ENCODE measurements at places on chromosomes 5 and 9.

GRCh38 chr5:178624631-178625546 is 2.0 kb downstream of the CLK4 start:
- DNase-seq, result no peak

DNA sequence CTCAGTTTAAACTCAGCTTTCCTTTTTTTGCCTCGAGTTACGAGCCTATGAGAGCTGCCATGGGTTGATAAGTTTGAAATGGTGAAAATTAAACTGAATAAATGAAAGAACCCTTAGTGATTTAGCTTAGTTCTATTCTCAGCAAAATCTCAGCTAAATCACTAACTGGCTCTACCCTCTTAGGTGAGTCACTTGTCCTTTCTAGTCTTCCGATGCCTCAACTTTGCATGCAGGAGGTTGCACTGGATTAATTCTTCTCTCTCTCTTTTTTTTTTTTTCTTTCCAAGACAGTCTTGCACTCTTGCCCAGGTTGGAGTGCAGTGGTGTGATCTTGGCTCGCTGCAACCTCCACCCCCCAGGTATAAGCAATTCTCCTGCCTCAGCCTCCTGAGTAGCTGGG is 83.9 kb downstream of the PAPPA start:
- no peak for DNase-seq

GRCh38 chr9:19809422-19810269 is 20.8 kb upstream of the SLC24A2 start:
- DNase-seq, result no peak

DNA sequence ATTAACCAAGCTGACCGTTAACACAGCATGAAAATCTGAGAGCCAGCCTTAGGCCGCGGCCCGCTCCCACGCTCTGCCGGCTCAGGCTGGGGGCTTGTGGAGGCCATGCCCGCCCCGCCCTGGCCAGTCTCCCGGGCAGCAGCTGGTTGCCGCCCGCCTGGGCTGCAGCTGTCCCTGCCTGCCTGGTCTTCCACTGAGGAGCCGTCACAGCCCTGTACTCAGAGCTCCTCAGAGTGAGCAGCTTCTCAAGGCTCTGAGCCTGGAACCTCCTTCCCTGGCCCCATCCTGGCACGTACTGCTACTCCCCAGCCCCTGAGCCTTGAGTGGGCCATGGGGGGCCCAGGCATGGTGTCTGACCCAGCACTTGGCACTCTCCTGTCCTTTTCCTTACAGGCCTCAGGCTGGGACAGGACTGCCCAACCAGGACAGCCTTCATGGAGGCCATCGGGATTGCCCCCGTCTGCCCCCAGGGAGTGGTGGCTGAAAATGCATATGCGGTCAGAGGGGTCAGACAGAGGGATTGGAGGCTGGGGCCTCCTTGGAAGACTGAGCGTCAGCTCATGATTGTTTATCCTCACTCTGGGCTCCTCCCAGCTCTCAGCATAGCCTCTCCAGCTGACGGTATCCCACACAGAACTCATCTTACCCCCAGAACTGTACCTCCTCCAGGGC is 11.9 kb downstream of the FGFR4 start:
- no peak for DNase-seq

DNA sequence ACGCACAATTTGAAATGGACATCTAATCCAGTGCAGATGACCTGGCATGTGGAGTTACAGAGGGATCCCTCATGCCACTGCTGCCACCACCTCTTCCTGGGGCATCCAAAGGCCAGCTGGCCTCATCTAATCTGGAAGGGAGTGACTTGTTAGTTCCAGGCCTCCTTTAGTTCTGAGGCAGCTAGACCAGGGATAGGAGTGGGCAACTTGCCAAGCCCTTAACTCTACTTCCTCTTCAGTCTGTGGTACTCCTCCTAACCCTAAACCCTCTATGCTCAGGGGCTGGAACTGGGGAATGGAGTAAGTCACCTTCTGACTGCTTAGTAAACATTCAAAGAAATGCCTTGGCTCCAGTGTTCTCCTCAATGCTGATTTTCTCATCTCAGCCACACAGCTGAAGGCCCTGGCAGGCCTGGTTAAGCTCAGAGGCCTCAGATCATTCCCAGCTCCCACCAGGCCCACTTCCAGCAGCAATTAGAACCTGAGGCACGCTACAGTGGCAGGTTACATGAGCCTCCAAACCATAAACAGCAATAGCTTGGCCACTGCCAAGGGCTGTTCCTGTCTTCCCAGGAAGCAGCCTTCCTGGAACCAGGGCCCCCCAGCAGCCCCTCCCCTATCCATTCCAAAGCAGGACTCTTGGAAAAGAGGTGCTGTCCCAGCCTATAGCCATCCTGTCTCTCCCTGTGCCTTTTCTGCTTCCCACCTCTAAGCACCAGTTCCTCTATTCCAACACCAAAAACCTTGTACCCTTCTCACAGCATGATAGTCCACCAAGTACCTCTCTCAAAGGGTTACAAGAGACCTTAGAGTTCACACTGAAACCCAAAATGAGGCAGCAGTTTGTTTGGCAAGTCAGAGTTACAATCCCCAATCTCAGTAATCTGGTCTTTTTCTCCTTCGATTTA is 2.0 kb downstream of the EIF4EBP3 start:
- DNase-seq, result peak; percentile 42

- DNase-seq, result no peak
These were observed 344.6 kb downstream of the OSTF1 start for GRCh38 chr9:75432888-75433287.

DNA sequence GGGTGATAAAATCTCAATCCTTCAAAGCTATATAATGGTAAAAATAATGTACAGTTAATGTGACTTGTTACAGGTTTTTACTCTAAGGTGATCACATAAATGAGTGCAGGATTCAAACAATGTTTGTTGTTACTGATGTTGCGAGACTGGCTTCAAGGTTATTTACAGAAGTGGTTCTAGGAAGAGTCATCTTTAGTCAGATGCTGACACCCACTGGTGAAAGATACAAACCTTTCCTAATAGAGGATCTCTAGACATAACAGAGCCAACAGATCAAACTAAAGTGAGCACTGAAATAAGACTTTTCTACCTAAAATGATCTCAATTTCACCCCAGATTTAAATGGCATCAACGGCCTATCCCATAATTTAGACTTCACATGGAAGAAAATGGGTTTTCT is 20.2 kb downstream of the ARSB start:
- no peak for DNase-seq

- DNase-seq, result peak; percentile 26
These were observed at the start of gene NIM1K for GRCh38 chr5:43191740-43192557. NIM1K (plus strand) TSS chr5:43192225; CDS start chr5:43245776, 53,551 bp downstream.

GRCh38 chr5:169772688-169773087 is 135.6 kb downstream of the DOCK2 start:
- DNase-seq, result no peak

- no peak for DNase-seq
These were observed 32.2 kb upstream of the TNFAIP8 start for GRCh38 chr5:119323601-119324000.

- DNase-seq, result no peak
These were observed 32.8 kb upstream of the NSMF start for GRCh38 chr9:137491735-137492432.

DNA sequence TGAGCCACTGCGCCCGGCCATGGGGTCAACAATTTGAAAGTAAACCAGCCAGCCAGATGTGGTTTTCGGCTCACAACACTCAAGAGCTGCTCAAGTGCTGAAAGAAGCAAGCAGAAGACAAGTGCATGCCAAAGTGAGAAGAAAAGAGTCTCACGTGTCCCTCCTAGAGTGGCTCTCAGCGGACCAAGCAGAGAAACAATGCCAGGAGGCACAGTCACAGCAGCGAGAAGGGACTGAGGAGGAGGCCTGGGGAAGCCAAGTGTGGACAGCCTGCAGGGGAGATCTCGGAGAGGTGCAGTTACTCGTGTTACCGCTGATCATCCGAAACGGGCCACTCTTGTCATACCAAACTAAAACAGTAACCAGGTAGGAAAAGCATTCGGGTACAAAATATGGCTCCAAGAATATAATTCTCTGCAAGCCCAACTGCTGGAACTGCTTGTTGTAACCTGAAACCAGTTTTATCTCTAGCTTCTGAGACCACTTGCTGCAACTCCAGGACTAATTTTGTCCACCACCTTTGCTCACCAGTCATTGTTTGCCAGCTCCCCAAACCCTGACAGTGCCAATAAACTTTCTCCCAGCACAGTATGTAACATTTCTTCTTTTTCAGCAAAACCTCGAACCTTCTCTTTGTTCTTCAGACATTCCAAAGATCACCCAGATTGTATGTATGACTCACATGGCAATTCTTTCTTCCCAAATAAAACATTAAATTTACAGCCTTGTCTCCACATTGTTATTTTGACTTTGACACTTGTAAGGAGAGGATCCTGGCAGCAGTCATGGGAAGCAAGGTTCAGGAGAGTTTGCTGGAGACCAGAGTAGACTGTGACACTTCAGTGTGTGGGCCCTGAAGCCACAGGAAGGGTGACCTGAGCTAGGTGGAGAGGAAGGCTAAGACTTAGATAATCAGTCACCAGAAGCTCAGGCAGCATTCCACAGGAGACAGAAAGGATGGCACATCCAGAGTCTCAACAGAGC is 6.3 kb downstream of the SLC35D2 start:
- DNase-seq, result no peak

GRCh38 chr5:135999406-136000139 is 29.2 kb upstream of the TGFBI start:
- DNase-seq, result no peak

- DNase-seq, result no peak
These were observed 201.7 kb downstream of the MARCHF11 start for GRCh38 chr5:15977851-15978250.

DNA sequence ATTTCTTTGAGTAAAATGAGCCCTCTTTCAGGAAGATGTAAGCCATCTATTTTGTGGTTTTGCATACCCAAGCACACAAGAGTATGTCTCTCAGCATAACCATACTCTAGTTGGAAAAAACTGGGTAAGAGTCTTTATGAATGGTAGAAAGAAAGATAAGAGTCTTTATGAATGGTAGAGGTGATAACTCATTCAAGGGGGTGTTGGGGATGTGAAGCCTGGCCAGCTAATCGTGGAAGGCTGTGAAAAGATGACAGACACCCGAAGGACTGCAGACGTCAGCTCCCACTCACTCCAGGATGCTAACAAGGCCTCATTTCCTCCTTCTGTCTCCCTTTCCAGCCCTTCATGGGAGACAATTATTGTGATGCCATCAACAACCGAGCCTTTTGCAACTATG is 228.5 kb downstream of the PAPPA start:
- no peak for DNase-seq

DNA sequence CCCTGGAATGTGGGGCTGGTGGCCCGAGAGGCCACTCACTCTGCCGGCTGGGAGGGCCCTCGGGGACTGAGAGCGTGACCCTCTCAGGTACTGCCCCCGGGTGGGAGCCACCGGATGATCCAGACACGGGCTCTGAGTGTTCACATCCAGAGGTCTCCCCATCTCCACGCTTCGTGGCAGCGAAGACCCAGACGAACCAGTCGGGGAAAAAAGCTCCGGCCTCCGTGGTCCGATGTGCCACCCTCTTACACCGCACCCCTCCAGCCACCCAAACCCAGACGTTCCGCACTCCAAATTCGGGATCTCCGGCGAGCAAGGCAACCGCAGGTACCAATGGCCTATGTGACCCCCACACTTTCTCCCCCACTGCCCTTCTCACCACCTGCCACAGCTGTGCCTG is 49.5 kb downstream of the AMBP start:
- no peak for DNase-seq

- DNase-seq, result no peak
These were observed 182.5 kb upstream of the PIK3R1 start for GRCh38 chr5:68033029-68033428.

- no peak for DNase-seq
These were observed 82.7 kb downstream of the RFK start for GRCh38 chr9:76311537-76311936.

- DNase-seq, result no peak
These were observed 228.7 kb upstream of the NR4A3 start for GRCh38 chr9:99592834-99593574.

GRCh38 chr5:142813220-142813619 is 43.0 kb downstream of the ARHGAP26 start:
- DNase-seq, result no peak

GRCh38 chr5:128534726-128535125 is 3.3 kb downstream of the FBN2 start:
- DNase-seq, result no peak

- no peak for DNase-seq
These were observed 5.5 kb downstream of the CNOT6 start for GRCh38 chr5:180499684-180500083.

DNA sequence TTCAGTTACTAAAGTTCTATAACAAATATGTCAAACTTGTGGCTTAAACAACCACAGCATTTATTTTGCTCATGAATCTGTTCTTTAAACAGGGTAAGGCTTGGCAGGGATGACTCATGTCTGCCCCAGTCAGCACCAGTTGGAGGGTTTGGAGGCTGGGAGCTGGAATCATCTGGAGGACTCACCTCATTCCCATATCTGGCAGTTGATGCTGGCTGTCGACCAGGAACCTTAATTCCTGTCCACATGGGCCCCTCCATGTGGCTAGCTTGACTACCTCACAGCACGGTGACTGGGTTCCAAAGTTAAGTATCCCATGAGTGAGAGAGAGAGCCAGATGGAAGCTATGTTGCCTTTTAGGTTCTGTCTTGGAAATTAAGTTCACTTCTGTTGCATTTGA is 13.8 kb upstream of the CCL28 start:
- no peak for DNase-seq

DNA sequence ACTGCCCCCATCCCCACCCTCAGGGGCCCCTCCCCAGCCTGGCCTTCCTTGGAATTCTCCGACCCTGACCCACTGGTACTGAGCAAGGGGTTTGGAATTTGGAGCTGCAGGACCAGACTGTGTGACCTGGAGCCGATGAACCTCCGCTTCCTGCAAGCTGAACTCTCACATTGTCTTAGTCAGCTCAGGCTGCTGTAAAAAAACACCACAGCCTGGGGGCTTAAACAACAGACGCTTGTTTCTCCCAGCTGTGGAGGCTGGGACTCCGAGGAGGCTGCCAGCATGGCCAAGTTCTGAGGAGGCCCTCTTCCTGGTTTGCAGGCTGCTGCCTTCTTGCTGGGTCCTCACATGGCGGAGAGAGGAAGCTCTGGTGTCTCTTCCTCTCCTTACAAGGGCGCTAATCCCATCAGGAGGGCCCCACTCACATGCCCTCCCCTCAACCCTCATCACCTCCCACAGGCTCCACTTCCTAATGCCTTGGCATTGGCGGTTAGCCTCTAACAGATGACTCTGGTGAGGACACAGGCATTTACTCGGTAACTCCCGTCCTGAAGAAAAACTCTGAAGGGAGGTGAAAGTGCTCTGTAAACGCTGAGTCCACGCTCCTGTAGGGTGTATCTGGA is 42.4 kb downstream of the C5orf15 start:
- no peak for DNase-seq

DNA sequence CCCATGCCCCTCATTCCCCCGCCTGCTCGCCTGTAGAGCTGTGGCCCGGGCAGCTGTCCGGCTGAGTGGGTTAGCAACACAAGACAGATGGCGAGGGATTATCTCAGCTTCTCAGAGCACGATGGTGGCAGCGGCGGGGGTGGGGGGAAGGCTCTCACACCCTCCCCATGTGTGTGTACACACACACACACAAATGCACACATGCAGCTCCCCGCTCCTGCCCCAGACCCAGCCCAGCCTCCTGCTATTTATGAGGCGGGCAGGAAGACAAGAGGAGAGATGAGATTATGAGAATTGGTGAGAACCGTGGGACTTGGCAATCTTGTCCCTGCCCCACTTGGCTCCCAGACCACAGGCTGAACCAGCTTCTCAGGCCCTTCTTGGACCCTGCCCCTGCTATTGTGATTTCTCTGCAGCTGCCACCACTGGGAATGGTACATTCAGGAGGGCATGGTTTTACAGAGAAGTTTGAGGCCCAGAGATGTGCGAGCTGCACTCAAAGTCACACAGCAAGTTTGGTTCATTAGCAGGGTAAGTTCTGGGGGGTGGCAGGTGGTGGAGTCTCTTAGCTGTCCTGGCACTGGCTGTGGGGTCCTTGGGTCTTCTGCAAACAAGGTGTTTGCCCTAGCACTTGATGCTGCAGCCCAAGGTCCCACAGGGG is 51.0 kb upstream of the PSD2 start:
- DNase-seq, result no peak

All from CD4-positive, alpha-beta T cell treated with Interleukin-6 for 4 hours (primary cell).